ENCODE measurements at places on chromosomes 3 and 15. TPM values are rescaled to one million over a fixed set of nuclear protein-coding genes. Genes with fewer than 3 reads are reported as not detected.

CCNB2 gene
- polyA plus RNA-seq: 10.5 TPM

ZFAND6 gene
- polyA plus RNA-seq: 215 TPM

EAF2 gene
- polyA plus RNA-seq: 3.7 TPM

MYNN gene
- polyA plus RNA-seq: 12.8 TPM
